Vagina (tissue), 2 donors: ENCODE measurements at places on chromosomes 5 and 9. TPM values are rescaled to one million over a fixed set of nuclear protein-coding genes. Genes with fewer than 3 reads are reported as not detected.

- DNase-seq = no peak
These were observed 118.2 kb upstream of the HMHB1 start for GRCh38 chr5:143693651-143694252.

KIF24 gene
- total RNA-seq = 0.49 TPM

SPINK4 gene
- total RNA-seq = not detected

GRCh38 chr5:759111-759751, 25.3 kb downstream of the ZDHHC11B start:
- no peak for DNase-seq

PCDHGA9 gene
- total RNA-seq = 8.8 TPM

TRAF2 gene
- total RNA-seq = 12.8 TPM

DNA sequence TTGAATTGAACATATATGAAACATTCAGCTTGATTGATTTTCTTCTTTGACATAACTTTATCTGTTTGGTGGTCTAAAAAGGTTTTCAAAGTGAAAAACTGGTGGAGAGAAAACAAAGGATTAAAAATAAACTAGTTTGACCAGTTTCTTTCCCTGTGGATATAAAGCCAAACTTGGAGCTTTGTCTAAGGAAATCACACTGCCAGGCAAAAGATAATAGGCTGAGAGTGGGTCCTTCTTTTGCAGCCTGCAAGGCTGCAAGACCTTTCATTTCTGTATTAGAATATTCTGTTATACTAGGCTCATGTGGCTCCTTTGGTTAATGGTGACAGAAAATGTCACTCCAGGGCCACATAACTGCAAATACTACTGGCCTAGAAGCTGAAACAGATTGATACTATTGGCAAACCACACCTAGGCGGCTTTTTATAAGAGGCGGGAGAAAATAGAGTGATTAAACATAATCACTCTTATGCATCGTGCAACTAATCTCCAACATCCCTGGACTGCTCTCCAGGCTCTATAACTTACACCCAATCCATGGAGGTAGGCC, 129.1 kb upstream of the ZNF462 start:
- no peak for DNase-seq

MARVELD2 gene
- 6.4 TPM for total RNA-seq

GRCh38 chr9:127883959-127884358, 6.5 kb upstream of the AK1 start:
- no peak for DNase-seq

SPINK1 gene
- not detected for total RNA-seq

C9orf50 gene
- total RNA-seq = not detected

GRCh38 chr5:98942847-98943246, 14.0 kb upstream of the CHD1 start:
- DNase-seq = no peak

C5orf34 gene
- total RNA-seq = not detected

GRCh38 chr9:129381481-129381957, 203.5 kb upstream of the IER5L start:
- no peak for DNase-seq

DNA sequence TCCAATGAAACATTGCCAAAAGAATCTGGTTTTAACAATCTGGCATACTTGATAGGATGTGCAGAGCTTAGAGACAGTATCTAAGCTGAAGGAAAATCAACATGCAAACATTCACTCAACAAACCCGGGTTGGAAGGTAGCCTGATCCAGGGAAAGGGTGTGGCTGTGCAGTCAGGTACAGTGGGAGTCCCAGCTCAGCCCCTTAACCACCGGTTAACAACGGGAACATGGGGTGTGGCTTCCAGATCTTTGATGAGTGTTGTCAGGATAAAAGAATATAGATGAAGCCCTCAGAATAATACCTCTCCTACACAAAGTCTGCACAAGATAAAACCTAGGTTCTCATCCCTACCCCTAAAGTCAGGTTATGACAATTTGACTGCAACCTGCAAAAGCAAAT, 127.3 kb downstream of the CDK5RAP2 start:
- DNase-seq = no peak

- no peak for DNase-seq
These were observed 22.4 kb downstream of the CXXC5 start for GRCh38 chr5:139670369-139671095.

GRCh38 chr5:109877670-109878045, 187.9 kb downstream of the MAN2A1 start:
- DNase-seq = no peak

GRCh38 chr5:141945511-141946051, 12.4 kb downstream of the PCDH12 start:
- DNase-seq = no peak

TERT gene
- not detected for total RNA-seq

GRCh38 chr5:148397968-148398595, 14.3 kb downstream of the FBXO38 start:
- DNase-seq = no peak

GRCh38 chr9:15018096-15018637, 107.9 kb upstream of the FREM1 start:
- DNase-seq = no peak

DNA sequence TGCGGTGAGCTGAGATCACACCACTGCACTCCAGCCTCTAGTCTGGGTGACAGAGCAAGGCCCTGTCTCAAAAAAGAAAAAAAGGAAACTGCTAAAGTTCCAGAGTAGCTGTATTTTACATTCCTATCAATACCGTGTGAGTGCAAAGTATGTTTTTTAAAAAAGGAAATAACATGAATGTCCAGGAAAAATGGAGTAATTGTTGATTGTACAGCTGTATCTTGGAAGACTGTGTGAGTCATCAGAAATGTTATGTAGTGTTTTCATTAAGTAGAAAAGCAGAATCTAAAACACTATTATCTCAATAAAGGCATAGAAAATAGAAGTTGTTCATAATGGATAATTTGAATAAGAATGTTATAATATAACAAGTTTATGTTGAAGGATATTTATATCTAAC, 53.9 kb downstream of the ZCCHC7 start:
- no peak for DNase-seq

NREP gene
- 6.1 TPM for total RNA-seq

DNA sequence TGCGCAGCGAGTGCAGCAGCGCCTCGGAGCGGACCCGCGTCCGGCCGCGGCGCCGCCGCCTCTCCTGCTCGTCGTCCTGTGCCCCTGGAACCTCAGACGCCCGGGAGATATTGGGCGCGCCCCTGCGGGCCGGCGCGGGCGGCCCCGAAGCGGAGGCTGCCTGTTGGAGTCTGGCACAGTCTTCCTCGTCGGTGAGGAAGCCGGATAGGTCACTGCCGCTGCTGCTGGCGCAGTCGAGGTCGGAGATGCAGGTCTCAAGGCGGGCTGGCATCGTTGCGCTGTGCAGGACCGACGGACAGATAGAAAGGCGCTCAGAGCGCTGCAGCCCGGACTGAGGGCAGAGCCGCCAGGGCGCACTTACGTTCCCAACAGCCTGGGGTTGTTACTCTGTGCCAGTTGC, 344 bp downstream of the NEUROG1 start:
- DNase-seq = no peak

ABCA1 gene
- total RNA-seq = 30.7 TPM

- DNase-seq = no peak
These were observed 99.4 kb downstream of the CSNK1G3 start for GRCh38 chr5:123611406-123611709.

DNA sequence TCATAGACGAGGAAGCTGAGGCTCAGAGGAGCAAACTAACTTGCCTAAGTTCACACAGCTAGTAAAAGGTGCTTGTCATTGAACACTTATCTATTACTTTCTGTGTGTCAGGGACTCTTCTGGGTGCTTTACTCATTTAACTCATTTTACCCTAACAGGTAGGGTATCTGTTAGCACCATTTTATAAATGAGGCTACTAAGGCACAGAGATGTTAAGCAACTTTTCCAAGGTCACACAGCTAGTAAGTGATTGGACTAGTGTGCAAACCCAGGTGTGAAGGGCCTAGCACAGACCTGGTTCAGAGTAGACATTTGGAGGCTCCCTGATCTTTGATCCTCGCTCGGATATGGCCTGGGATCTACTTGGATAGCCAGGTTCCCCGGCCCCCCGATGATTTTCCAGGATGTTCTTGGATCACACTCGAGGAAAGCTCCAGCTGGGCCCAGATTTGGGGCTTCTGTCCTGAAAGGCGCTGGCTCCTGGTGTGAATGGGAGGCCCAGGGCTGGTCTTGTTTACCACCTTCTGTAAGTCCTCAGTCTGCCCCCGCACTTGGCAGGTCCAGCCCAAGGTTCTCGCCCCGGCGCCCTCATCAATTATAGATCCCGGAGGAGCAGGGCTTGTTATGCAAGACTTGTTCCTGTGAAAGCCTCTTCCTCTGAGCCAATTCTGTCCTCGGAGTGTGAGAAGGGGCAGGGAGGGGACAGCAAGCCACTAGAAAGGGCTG, 37.5 kb downstream of the GSN start:
- DNase-seq = peak; percentile 99

GRCh38 chr5:160905285-160905684, 53.3 kb upstream of the ATP10B start:
- DNase-seq = no peak

DNA sequence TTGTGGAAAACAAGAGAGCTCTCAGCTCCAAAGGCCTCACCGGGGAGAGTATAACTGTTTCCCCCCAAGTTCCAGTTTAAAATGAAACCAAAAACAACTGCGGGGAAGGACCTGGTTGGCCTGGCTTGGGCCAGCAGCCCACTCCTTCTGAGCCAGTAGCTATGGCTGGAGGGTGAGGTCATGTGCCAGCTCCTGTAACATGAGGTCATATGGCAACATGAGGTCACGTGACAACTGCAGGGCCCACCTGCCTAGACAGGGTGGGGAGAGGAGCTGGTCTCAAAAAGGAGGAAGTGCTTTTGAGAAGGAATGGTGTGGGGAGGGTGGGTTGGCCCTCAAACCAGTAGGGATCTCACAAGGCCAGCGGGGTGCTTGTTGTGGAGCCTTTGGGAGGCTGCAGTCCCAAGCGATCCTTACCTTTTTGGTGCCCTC, 29.3 kb upstream of the CRB2 start:
- DNase-seq = no peak

CFAP77 gene
- not detected for total RNA-seq

- no peak for DNase-seq
These were observed 11.4 kb upstream of the TEX48 start for GRCh38 chr9:114693248-114693855.

DNA sequence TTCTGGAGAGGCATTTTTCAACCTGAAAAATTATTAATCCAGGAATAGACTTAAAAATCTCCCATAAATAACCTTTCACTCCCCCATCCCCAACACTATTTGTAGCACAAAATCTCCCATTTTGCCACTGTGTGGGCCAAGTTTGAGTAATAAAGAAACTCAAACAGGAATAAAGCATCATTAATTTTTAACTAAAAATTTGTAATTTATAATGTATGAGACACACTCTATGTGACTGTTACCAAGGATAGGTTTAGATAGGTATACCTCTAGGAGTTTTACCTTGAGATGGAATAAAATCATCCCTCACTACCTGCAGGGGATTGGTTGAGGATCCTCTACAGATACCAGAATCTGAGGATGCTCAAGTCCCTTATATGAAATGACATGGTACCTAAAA, 30.1 kb downstream of the CHD1 start:
- DNase-seq = no peak

- no peak for DNase-seq
These were observed 175.1 kb downstream of the PCSK1 start for GRCh38 chr5:96257904-96258303.

DNA sequence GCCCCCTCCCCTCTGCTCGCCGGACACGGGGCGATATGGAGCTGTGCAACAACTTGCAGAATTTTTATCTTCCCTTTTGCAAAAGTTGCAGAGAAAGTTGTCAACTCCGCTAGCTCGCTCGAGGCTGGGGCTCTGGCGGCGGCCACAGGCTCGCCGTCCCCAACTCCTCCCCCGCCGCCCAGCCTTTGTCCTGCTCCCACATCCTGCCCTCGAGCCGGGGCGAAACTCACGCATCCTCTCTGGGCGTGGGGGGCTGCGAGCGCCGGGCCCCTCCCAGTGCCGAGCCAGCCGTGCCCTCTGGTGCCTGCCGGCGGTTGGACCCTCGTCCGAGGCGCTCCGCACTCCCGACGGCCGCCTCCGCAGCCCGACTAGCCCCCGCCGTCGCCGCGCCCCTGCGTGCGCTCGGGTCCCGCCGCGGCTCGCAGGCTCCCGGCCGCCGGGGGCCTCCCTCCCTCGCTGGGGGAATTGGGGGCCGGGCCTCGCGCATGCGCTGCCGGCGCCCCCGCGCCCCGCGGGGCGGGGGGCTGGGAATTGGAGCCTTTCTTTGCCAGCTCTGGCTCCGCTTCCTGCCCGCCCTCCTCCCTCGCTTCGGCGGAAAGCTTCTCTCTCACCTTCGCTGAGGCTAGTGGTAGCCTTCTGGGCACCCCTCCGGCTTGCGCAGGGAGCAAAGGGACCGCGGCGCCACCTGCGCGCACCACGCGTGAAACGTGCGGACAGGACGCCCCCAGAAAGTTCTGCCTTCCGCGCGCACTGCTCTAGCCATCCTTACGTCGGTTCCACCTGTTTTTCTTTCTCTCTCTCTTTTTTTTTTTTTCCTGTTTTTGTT, at the start of gene CCNJL:
Gene CCNJL, minus strand, starts transcription at position 431 of the 826 bp plus-strand sequence. CDS start 641 bp downstream, outside the sequence.
- DNase-seq = no peak

INSL6 gene
- not detected for total RNA-seq

DNA sequence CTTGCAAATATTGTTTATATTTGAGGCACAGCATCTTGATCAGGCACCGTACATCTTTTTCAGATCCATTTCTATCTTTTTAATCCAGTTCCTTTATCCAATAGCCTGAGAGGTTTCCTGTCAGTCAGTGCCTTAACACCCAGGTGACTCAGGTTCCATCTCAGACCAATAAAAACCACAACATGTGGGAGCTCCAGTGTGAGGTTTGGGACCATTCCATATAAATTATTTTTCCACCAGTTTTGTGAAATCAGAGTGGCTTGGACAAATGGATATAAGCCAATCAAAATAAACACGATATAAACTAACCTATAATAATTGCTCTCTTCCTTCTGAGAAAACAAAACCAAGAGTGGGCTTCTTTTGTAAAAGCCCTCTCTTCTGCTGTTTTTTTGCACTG, 351.3 kb downstream of the NTRK2 start:
- no peak for DNase-seq

SIT1 gene
- total RNA-seq = 2.5 TPM

- no peak for DNase-seq
These were observed 170.4 kb upstream of the TBCA start for GRCh38 chr5:77946381-77947040.

- no peak for DNase-seq
These were observed 4.8 kb downstream of the ARL10 start for GRCh38 chr5:176369934-176370711.
